ENCODE measurements at places on chromosomes 2 and 18.

DNA sequence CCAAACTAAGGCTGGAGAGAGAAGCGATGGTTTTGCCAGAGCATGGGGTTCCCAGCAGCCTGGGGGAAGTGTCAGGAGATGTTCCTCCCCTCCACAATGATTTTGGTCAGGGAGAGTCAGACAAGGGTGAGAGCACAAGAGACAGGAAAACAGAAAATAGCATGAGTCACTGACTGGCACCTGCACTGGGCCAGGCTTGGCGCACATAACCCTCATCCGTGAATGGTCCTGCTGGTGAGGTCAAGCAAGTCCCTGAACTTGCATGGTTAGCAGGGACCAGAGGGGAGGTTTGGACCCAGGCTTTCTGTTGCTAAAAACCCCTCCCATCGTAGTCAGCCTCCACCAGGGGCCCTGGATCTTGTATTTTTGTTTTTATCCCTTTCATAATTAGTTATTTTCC is 174.5 kb upstream of the MYT1L start:
- DNase-seq: no peak

DNA sequence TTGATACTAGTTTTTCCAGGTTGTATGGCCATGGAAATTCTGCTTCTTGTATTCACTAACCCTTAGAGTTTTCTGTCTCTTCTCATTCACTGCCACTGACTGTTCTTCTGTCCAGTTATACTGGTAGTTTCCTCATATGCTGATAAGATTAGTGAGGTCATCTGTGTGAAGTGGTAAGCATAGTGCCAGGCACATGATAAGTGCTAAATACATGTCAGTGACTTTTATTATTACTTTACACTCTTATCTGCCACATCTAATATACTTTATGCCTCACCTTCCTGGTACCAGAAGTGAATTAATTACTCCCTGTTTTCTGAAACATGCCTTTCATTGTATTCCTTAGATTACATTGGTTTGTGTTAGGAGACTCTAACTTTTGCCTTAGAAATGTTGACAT is 91.3 kb downstream of the NBEAL1 start:
- DNase-seq: no peak

DNA sequence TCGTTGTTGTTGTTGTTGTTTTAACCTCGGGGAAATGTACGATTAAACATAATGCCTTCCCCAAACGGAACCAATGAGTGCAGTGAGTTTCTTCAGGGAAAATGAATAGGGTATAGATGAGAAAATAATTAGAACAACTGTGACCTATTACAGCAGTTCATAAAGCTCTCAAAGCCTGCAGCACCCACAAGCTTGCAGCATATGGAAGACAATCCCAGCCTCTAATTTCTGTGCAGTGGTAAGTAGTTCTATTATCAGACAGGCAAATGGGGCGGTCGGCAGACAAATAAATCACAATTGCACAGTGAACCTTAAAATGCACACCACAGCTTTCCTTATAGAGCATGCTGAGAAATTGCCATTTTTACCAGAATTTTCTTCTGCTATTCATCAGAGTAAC is 159.5 kb downstream of the MYT1L start:
- DNase-seq: no peak

DNA sequence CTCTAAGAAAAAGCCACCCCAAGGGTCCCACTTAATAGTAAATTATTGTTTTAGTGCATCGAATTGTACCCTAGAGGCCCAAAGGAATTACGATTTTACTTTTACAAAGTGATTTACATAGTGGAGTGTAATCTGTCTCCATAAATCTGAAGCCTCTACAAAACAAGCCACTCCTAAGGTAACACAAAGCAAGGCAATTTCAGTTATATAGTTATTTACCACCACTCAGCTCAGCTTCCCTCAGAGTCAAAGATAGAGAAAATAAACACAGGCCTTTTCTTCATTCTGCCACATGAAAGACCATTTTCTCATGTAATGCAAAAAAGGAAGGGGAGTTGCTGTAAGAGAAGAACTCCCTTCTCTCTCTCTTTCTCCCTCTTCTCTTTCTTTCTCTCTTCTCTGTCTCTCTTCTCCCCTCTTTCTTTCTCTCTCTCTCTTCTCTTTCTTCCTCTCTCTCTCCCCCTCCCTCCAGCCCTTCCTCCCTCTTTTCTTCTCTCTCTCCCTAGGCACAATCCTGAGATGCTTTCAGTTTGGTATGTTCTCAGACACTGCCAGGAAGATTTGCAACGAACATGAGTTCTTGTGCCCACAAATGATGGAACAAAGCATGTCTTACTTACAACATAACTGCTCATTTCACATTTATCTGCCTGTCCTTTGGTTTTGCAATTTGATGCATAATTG is 264.5 kb downstream of the BCL2 start:
- DNase-seq: no peak

GRCh38 chr2:6852195-6852594 is 13.5 kb downstream of the CMPK2 start:
- DNase-seq: no peak

DNA sequence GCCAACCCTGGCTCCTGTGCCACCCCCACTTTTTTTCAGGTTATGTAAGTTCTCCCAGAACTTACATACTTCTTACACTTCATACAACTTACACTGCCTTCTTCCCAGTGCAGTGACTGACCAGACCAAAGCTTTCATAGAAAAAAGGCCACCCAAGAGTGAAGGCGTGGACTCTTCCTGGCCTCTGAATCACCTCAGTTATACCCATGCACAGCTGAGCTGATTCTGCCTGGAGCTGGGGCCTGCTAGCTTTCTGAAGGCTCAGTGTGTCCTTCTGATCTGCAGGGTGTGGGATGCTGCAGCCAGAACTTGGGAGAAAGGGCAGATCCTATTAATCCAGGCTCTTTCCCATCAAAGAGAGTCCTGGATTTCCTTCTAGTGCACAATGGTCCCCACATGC is 216.1 kb downstream of the TTC32 start:
- no peak for DNase-seq

DNA sequence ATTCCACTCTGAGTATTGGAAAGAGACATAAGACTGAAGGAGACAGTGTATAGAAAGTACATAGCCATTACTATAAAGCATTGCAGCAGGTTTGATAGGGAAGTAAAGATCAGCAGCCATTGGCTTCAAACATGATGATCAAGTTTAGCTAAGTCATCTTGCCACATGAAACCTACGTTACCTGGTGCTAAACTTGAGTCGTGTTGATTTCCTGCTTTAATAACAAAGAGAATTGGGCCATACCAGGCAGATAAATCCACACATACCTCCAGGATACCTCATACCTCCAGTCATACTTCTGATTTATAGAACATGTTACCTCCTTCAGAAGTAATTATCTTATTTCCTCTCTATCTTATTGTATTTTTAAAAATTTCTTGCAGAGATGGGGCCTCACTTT is 10.3 kb upstream of the KYNU start:
- no peak for DNase-seq

- no peak for DNase-seq
These were observed 54.3 kb upstream of the COL3A1 start for GRCh38 chr2:188919824-188920223.

GRCh38 chr2:41618754-41619153 is 429.1 kb upstream of the PKDCC start:
- no peak for DNase-seq

GRCh38 chr2:238527565-238527964 is 100.8 kb downstream of the ASB1 start:
- peak; percentile 83 for DNase-seq

GRCh38 chr2:9137379-9138150 is 69.0 kb upstream of the ASAP2 start:
- DNase-seq: no peak

DNA sequence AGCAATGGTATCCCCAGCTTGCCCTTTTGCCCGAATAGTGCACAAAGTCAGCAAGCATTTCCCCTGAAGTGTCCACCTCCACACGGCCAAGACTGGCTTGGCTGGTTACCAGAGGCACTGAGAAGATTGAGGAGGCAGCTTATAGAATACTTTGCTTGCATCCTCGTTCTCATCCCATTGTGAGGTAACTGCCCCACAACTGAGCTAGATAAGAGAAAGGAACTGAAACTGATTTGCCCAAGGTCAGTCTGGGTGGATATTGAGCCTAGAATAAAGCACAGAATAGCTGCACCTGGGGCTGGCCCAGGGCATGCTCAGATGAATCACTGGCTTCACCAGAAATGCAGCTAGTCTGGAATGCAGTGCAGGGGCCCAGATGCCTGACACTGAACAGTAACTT is 32.7 kb upstream of the MAP4K3 start:
- no peak for DNase-seq

DNA sequence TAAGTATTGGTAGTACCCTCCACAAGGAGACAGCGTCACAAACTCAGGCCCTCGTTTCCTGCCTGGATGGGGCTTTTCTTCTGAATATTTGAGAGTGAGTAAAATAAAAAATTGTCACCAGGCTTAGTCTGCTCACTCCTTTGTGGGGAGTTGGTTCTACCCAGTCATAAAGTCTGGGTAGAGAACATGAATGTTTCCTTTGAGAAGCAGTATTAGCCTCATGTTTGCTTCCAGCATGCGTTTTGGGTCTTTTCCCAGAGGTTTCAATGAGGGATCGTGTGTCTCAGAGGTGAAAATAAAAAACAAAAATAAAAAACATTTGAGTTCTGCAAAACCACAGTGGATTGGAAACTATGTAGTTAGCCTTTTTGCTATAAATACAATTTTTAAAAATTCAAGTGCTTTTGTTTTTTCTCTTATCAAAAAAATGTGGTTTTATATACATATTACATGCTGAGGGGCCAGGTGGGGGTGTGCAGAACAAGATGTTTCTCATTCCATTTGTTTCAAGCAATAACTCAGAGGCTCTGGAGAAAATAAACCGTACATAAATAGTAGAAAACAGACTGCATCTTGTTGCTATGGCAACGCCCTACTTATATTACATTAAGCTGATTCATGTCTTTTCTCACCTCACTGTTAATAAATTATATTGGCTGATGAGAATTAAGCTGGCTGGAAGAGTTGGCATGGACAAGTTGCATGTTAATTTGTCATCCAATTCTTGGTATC is 225.4 kb upstream of the FBXO11 start:
- DNase-seq: peak; percentile 62
